ENCODE measurements at places on chromosomes 3 and 15.

- no peak for DNase-seq
These were observed 207.9 kb upstream of the TBL1XR1 start for GRCh38 chr3:177405191-177405672.

DNA sequence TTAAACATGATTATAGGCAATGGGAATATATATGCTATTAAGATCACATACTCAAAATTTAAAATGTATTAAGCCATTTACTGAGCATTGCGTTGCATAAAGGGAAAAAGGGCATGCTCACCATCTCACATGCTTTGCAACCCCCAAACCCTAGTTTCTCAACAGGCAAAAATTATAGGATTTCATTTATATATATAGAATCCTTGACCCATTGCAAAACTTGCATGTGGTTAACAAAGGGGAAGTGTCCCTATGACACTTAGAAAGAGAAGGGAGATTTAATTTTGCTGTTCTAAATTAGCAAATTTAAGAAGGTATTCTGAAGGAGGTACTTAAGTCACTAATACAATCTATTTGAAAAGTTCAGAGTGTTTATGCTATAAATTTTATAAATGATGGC is 837.8 kb downstream of the DIPK2A start:
- DNase-seq = no peak

DNA sequence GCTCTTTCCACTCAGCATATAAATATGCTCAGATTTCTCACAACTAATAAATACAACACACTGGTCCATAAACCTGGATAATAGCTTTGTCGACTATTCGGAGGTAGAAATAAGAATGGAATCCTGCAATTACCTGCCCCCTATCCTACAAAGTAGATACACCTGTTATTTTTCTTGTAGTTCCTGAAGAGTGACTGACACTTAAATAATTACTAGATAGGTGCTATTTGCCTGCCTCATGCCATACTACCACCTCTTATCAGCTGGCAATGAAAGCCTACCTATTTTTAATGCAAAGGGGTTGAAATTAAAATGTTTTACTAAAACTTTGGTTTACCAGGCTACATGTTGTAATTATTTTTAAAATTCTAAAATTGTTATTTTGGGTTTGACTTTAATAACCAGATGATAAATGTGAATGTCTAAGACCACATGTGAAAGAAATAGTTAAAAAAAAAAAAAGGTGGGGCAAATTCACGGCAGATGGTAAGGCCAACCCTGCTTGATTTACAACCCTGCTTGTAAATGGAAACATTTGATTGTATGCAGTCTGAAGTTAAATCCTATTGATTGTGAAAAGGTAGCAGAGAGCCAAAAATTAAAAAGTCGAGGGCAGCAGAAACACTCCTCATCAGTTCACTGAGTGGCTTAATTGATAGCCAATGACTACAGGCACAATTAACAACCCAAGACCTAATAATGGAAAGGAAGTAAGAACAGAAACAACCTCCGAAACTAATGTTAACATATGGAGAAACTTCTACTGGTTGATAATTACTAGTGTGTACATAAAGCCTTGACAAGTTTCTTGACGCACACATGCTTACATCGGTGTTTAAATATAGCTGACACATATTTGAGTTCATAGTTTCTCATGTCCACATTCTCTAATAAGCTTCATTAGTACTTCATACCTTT is 8.9 kb downstream of the PEAK1 start:
- DNase-seq = no peak

- no peak for DNase-seq
These were observed 17.9 kb upstream of the SQOR start for GRCh38 chr15:45616901-45617323.

DNA sequence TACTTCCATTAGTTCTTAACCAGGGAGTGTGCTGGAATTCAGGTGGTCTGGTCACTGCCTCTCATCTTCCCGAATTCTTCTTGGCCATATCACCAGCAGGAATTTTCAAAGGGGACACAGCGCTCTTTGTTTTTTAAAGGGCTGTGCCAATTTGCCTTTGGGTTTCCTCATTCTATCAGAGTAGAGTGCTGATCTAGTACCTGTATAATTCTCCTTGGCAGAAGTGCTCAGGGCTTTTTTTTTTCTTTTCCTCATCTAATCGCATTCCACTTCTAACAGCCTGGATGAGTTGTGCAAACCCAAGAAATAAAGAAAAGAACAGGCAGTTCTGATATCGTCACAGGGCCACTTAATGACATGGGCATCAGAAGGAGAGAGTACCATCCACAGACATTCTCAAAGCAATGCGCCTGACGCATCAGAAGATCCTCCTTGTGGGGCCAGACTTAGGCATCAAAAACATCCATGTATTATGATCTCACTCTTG is 121.0 kb downstream of the ASB7 start:
- no peak for DNase-seq

DNA sequence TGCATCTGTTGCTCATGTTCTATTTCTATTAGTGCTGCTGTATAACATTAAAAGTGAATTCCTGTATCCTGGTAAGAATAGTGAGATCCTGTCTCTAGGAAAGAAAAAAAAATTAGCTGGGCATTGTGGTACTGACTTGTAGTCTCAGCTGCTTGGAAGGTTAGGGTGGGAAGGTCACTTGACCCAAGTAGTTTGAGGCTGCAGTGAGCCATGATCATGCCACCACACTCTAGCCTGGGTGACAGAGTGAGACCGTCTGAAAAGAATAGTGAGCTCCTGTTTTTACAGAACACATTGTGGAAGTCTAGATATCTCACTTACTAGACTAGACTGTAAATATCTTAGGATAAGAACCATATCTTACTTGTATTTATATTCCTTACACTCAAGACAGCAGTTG is 4.6 kb downstream of the ATP11B start:
- DNase-seq = no peak

DNA sequence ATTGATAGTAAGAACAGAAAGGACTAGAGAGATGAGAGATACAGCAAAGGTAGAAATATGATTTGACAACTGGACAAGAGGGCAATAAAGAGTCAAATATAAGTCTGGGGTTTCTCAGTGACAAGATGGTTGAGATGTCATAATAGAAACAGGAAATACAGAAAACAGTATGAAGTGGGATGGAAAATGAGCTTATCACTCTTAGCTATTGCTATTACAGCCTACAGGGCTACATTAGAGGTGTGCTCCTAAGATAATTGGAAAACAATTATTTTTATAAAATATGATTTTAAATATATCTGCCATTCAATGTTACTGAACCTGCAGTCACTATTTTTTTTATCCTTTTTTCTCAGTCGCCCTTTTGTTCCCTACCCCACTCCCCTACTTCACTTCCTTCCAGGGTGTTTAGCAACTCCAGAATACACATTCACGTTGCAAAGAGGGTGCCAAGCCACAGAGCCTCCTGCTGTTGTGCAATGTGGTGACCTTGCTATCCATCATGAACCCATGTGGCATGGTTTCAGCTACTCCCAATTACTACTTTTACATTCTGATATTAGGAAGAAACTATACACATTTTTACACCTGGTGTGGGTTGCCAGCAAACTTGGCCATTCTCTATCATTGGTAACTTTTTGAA is 6.0 kb downstream of the NRG4 start:
- DNase-seq = no peak

DNA sequence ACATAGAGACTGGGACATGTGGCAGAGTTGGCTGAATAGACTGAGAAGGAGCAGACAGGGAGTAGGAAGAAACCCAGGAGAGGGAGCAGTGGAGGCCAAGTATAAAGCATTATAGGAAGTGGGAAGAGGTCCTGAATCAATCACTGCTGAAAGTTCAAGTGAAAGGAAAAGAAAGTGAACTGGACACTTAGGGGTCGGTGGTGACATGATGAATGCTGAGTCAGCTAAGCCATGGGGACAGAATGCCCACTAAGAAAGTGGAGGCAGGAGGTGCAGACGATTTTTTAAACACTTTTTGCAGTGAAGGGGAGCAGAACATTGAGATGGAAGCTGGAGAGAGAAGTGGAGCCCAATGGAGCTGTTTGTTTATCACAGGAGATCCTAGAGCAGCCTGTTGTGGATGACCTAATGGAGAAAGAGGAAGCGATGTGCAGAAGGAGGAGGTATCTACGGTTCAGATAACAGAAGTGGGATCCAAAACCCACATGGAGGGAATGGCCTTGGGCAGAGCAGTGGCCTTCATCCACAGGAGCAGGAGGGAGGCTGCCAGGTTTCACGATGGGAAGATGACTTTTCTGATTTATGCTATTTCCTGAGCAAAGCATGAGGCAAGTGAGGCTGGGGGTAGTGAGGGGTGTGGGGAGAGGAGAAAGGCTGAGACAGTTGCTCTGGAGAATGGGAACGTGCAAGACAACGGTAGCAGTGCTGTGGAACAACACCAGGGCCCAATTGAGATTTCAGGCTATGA is 208.2 kb downstream of the RPLP1 start:
- DNase-seq = no peak

DNA sequence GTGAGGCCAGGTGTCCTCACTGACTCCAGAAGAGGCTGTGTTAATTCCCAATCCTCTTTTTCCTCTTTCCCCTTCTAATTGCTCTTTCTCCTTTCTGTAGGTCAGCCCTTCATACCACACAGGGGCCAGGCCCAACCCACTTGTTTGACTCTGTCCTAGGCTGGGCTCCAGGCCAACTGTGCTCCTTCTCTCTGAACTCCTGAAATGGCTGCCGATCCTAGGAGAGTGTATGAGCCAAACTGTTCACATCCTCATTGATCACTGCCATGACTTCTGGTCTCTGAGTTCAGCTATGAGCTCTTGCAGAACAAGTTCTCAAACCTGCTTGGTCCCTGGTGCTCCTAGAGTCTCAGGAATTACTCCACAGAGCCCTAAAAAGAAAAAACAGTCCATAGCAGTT is 145.1 kb downstream of the VGLL4 start:
- no peak for DNase-seq

Measured in neuronal stem cell (in vitro differentiated cells).